Hematopoietic multipotent progenitor cell treated with erythropoietin and hydrocortisone succinate and interleukin-3 and kit ligand, for 8 days (in vitro differentiated cells): ENCODE measurements at places on chromosomes 13 and 19.

DNA sequence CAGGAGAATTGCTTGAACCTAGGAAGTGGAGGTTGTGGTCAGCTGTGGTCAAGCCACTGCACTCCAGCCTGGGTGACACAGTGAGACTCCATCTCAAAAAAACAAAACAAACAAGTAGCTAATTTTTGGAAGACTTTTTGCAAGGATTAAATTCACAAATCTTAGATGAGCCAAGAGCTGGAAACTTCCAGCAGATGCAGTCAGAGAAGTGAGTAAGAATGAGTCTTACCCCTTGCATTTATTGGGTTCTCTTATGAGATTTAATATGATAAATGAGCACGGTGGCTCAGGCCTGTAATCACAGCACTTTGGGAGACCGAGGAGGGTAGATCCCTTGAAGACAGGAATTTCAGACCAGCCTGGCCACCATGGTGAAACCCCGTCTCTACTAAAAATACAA, 44.9 kb upstream of the NBEA start:
- DNase-seq, result no peak

GRCh38 chr13:95541308-95541707, 11.2 kb upstream of the CLDN10 start:
- DNase-seq, result no peak

DNA sequence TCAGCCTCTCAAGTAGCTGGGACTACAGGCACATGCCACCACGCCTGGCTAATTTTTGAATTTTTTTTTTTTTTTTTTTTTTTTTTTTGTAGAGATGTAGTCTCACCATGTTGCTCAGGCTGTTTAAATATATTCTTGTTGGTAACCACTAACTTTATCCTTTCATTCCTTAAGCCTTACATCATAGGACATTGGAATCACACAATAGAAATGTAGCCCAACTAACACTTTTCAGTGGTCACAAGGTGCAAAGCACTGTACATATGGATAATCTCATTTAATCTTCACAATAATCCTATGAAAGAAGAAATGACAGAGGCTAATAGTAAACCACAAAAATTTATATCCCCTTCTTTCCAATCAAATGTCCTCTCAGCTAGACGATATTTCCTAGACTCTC, 417.8 kb upstream of the DACH1 start:
- no peak for DNase-seq

DNA sequence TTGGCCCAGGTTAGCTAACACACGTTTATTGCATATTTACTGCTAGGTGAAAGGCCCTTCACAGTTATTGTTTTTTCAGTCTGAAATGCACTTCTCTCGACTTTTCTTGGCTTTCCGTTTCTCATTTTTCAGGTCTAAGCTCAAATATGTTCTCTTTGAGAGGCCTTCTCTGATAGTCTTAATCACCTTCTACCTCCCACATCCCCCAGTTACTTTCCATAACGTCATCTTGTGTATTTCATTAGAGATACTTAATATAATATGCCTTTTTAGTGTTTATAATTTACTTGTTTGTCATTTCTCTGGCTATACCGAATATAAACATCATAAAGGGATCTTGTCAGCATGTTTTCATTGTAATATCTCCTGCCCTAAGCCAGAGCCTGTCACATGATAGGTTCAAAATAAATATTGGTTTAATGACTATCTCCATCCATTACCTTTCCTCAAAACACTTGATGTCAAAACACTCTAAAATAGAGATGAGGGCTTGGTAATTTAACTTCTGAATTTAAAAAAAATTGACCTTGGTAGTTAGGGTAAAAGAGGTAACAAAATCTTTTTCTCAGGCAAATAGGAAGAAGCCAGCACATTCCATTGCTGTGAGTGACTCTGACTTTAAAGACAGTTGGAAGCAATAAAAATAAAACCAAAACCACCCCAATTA, 168.6 kb upstream of the RFC3 start:
- DNase-seq, result no peak

DNA sequence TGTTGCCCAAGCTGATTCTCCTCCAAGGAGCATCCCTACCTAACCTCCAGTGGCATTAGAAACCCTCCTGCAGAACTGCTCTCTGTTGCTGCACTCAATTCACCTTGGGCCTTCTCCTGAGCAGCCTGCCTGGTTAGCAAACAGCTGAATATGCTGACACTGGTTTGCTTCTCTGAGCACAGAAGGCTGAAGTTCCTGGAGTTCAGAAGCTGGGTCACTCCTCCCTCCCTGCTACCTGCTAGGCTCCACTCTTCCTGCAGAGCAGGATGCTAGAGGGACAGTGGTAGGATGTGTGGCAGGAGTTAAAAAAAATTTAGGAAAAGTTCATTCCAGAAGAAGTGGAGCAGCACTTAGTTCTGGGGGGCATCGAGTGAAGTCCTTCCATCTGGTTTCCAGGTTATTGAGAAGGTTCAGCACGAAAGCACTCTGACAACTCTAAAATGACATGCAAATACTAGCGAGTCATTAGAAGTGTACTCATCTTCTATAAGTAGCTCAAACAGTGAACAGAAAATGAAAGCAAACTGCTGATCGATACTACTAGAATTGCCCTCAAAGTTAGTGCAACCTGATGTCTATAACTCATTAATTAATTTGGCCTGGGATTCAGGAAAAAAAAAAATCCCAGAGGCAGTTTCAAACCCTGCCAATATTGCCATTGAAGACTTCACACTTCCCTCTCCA, 293.7 kb downstream of the POU4F1 start:
- DNase-seq, result no peak

DNA sequence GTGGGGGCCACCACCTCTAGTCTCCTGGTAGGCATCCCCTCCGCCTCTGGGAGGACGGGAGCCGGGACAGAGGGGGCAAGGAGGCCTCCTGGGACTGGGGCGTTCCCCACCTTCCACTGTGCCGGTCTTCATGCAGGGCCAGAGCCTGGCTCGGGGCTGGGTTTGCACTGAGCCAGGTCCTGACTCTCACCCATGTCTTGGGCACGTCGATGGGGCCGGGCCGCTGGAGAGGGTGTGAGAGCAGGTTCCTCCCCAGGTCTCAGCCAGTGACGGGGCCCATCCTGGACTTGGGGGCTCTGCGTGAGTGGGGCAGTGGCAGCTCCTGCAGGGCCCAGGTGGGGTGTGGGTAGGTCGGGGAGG, 26.6 kb downstream of the ATP11A start:
- no peak for DNase-seq

DNA sequence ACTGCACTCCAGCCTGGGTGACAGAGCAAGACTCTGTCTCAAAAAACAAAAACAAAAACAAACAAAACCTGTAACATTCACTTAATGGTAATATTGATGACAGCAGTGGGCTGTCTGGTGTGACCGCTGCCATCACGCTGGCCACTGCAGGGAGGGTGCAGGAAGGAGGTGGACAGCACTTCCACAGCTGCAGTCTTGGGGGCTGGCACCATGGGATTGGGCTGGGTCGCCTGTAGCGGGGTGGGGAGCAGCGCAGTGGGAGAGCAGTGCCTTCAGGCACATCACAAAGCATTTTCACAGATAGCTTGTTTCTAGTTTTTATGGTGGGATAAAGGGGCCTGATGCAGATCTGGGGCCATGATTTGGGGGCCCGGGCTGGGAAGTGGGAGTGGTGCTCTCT, 5.3 kb downstream of the IGFL4 start:
- no peak for DNase-seq

GRCh38 chr19:56671613-56671994, at the start of gene ZNF835:
Gene ZNF835 (minus strand): TSS chr19:56671757. CDS start chr19:56665198, 6,559 bp downstream.
- peak; percentile 87 for DNase-seq

DNA sequence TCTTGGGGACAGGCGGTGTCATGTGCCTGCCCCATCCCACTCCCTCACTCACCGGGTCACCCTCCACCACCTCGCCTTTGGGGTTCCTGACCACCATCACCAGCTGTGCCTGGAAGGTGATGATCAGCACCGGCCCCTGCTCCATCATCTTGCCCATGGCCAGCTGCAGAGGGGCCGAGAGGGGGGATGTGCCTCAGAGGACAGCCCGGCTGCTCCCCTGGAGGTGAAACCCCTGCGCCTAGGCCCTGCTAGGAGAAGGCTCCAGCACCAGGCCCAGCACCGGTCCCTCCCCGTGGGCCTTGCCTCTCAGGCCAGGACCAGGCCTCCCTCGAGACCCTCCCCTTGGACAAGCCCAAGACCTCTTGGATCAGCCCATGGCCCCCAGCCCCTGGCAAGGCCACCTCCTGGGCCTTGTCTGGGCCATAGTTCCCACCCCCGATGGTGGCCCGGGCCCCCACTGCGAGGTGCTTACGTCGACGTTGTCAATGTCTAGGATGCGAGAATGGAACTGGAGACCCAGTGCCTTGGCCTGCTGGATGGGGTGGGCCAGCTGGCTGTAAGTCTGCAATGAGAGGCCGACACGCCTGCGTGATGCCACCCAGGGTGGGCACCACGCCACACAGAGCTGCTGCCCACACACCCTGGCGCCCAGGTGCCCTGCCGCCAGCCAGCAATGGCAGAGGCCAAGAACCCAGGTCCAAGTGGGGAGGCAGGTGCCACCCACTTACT, 1.8 kb upstream of the CTXN1 start:
- DNase-seq, result no peak
